PC-9 (cell line): ENCODE measurements at places on chromosomes 7 and 10. TPM values are rescaled to one million over a fixed set of nuclear protein-coding genes. Genes with fewer than 3 reads are reported as not detected.

GRCh38 chr10:91088300-91089140 lies 131.9 kb upstream of the PCGF5 start:
- DNase-seq, result no peak

The NPC1L1 gene
- total RNA-seq, result 0.28 and 0.30 TPM in 2 replicates

DNA sequence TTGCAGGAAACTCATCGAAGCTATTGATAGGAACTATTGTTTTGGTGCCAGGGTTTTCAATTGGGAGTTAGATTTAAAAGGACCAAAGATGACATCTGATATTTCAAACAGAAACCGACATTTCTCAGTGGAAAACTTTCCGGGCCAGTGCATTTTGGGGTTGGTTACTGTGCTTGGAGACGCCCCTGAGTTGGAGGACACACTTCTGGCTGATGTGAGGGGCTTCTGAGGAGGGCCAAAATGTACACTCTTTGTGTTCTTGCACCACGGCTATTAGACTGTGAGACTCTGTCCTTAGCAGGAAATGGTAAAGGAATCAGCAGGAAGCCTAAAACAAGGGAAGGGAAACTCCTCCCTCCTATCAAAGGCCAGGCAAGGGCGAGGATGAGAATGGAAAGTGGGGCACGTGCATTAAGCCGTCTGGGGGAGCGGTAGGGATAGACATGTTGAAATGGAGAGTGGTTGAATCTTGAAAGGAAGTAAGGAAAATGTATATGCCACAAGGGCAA lies 1.8 kb upstream of the SRGN start:
- DNase-seq, result no peak

DNA sequence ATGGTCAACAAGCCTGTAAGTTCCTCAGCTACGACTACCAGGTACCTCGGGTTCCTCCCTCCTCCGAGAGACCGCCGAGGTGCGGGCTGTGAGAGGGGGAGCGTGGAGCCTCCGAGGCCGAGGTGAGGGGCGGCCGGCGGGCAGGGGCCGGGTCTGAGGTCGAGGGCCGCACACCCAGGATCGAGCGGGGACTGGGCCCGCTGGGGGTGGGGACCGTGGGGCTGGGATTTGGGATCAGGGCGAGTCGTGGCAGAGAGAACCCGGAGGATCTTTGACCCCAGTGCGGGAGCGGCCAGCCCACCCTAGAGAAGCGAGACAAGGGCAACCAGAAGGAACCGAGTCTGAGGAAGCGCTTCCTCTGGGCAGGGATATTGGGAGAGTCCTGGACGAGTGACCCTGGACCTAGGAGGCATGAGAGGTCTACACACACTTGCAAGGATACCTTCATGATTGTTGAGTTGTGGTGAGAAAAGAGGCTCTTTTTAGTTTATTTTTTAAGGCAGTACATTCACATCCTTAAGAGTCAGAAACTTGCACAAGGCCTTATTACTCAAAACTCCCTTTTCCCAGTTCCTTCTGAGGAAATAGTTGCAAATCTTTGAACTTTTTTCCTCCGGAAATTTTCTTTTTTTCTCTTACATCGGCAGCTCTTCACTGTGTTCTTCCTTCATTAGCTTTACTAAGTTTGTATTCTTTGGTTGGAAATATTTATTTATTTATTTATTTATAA lies 395 bp downstream of the ZNF487 start:
- DNase-seq, result no peak

DNA sequence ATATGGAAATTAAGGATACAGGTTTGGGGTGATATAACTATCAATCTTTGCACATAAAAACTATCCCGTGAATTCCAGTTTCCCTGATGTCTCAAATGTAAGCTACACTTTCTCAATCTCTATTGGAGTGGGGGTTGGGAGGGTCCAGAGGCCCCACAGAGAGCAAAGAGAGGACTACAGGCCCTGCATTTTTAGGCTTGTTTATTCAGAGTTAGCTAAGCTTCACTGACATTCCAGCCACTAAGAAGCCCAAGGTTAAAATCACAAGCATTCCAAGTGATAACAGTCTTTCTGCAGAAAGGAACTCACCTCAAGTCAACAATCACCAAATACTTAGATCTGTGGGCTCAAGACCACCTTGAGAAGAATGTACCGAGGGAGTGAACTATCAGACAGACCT lies 31.6 kb upstream of the LAMB1 start:
- DNase-seq, result no peak

DNA sequence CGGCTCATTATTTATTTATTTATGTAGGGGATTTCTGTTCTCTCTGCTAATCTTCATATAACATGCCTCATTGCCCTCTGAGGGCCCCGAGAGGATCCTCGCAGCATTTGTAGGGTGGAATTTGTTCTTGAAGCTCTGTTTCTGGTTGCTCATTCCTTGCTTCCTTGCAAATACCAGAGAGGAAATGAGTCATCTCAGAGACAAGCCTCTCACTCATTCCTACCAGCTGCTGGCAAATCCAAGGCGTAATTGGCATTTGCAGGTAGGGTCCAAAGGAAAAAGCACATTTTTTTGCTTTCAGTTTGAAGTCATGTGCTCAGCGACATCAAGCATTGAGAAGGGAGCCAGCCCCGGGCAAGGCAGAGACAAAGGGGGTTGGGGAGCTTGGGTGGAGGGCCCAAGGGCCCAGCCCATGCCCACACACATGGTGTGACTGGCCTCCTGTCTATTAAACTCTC lies 501.6 kb downstream of the GALNT17 start:
- DNase-seq, result no peak

The FXYD4 gene
- total RNA-seq, result not detected in 2 replicates

DNA sequence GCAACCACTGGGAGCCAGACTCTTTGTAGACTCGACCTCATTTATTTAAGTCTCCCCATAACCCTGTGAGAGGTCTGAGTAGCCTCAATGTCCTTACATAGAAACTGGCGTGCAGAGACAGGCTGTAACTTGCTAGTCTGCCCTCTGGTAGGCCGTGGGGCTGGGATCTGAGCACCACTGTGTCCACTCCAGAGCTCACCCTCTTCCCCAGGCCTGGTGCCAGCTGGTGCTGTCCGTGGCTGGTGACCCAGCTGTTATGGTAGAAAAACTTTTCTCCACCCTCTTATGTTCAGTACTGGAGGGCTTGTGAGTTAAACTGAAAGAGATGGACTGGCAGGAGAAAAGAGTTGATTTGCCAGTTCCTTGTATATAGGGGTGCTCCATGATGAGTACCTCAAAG lies 41.9 kb downstream of the ADAMTS14 start:
- no peak for DNase-seq

DNA sequence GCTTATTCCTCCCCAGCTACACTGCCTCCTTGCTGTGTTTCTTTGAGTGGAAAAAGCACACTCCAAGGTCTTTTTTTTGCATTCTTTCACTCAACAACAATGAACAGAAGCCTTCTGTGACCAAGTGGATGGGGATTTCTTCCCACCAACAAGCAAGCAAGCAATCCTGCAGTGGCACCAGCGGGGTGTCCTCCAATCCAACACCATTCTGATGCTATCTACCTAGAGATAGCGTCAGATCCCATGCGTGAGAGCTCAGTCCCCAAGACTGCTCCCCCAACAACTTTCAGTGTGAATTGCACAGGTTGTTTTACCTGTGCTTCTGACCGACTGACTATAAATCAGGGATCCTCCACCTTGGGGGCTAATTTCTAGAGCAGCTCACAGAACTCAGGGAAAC lies 311.0 kb upstream of the PODXL start:
- no peak for DNase-seq

DNA sequence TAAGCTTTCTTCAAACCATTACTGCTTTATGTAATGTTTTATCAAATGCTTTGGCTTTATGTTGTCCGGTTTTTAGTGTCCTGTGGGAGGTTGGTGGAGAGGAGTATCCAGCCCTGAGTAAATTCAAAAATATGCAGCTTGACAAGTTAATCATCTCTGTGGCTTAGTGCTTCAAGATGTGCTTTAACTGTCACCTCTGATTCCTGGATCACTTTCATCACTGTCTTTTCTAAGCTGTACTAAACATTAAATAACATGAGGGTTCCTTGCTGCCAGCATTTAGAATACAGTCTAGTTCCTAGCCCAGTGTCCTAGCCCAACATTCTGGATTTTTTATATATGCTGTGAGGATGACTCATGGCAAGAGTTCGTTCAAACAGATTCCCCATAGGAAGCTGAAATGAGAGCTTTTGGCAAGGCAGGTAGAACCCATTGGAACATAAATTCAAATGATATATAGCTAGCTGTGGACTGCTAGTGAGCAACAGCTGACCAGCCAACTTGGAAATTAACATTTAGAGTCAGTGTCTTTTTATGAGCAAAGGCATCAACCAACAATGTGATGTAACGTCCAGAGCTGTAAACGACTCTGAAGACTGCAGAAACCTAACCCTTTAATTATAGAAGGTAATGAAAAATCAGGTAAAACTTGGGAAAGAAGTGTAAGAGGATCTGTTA lies 80.6 kb upstream of the OIT3 start:
- DNase-seq, result peak; percentile 48

- DNase-seq, result peak; percentile 57
These were observed 116.5 kb downstream of the ATXN7L1 start for GRCh38 chr7:105759670-105760550.

The TUBB8 gene
- total RNA-seq, result 0.53 and 0.59 TPM in 2 replicates

- no peak for DNase-seq
These were observed 63.5 kb downstream of the PAX2 start for GRCh38 chr10:100808876-100809275.

The ZP3 gene
- total RNA-seq, result 14.2 and 20.9 TPM in 2 replicates

- no peak for DNase-seq
These were observed 778 bp upstream of the GET4 start for GRCh38 chr7:875476-876076.

GRCh38 chr10:126948355-126949160 lies 43.3 kb downstream of the DOCK1 start:
- no peak for DNase-seq

The IL2RA gene
- total RNA-seq, result not detected in 2 replicates

- DNase-seq, result no peak
These were observed 187.9 kb downstream of the PLXDC2 start for GRCh38 chr10:20004087-20004523.

DNA sequence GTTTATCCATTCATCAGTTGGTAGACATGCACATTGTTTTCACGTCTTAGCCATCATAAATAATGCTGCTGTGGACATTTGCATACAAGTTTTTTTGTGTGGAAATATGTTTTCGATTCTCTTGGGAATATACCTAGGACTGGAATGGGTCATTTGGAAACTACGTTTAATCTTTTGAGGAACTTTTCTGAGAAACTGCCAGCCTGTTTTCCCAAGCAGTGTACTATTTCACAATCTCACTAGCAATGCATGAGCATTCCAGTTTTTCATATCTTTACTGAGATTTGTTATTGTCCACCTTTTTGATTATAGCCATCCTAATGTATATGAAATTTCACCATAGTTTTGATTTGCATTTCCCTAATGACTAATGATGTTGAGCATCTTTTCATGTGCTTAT lies 95.7 kb upstream of the JAZF1 start:
- DNase-seq, result no peak

GRCh38 chr10:76009531-76009930 lies 578.1 kb downstream of the LRMDA start:
- DNase-seq, result no peak

- no peak for DNase-seq
These were observed 386.5 kb upstream of the AUTS2 start for GRCh38 chr7:69211739-69212138.

DNA sequence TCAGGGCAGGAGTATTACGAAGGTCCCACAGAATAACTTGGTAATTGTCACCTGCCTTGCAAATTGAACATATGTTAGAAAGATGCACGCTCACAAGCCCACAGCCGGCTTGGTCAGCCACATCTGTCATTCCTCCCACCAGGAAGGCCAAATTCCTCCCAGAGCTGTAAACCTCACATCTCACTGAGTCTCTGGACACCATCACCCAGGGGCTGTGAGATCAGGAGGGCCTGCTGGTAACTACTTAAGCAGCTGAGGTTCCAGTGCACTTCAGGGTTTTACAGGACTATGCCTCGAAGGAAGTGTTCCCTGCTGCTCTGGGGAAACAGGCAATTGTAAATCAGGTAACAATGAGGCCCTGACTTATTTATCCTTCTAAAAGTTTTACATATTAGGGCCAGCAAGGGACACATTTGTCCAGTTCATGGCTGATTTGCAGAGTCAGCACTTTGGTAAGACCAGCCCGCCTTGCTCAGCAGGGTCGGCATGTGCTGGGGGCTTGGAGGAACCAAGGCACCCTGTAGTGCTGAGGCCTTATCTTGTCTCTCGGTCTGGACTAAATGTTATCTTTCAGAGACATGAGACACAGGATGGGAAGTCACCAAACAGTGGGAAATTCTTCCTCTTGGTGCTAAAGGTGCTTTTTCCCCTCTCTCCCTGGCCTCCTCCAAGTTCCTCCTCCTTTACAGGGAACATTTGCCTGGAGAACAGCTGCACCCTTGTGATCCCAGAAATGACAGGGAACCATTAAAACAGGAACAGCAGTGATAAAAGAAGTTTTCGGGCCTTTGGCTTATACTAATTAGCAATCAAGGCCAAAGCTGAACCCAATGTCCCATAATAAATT lies 34.3 kb downstream of the PYROXD2 start:
- DNase-seq, result no peak

The GPR85 gene
- total RNA-seq, result 0.30 and 0.65 TPM in 2 replicates

The TCAF2 gene
- 2.5 and 3.0 TPM in 2 replicates for total RNA-seq

GRCh38 chr10:5685764-5686240 lies 1.2 kb downstream of the TASOR2 start:
- DNase-seq, result no peak

The HOXA6 gene
- total RNA-seq, result 0.65 and 1.2 TPM in 2 replicates

The NFE2L3 gene
- total RNA-seq, result 44.2 and 49.1 TPM in 2 replicates

GRCh38 chr10:90924552-90924951 lies 3.7 kb upstream of the ANKRD1 start:
- no peak for DNase-seq

- no peak for DNase-seq
These were observed 237.8 kb upstream of the GALNT17 start for GRCh38 chr7:70893971-70894715.

DNA sequence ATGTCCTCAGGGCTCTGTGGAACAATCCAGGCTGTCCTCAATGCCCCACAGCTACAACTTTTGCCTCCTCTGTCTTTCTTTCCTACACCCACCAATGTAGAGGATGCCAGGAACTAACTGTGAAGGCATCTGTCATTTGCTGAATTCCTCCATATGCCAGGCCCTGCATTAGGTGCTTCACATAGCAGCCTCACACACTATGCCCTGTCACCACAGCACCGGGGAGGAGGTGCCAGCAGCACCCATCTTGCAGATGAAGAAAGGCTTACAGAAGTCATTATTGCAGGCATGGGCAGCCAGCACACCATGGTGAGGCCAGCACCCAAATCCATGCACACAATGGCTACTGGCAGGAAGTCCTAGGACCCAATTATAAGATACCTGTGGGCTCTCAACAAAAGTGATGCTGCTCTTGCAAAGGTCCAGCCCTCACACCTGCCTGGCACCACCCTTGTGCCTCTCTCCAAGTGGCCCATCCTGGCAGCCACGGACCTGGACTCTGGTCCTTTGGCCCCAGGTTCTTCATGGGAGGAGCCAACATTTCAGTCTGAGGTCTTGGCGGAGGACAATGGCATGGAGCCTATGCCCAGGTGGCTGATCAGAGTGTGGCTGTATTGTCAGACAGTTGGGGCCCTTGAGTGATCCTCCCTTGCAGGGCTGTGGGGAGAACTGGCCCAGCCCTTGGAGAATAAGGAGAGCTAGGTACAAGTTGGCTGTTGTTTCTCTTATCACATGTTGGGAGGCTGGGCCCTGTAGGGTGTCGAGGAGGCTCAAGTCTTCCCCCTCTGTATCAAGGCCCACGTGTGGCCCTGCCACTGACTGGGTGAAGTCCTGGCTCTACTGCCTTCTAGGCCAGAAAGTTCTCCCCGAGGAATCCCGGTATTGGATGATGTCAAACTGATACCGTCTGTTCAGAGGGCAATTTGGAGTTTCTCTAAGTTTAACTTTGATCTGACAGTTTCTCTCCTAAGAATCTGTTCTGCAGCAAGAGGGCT lies 14.4 kb upstream of the MYL7 start:
- no peak for DNase-seq

GRCh38 chr10:122052701-122053100 lies 63.7 kb downstream of the TACC2 start:
- DNase-seq, result peak; percentile 40

The SERPINE1 gene
- 36.2 and 45.8 TPM in 2 replicates for total RNA-seq
